ENCODE measurements at places on chromosomes 13 and 19.
A peak's percentile ranks its signal among the peaks of the same experiment; 100 is the strongest.

- no peak for DNase-seq
These were observed 10.4 kb downstream of the LILRB4 start for GRCh38 chr19:54673222-54673621.

- DNase-seq: no peak
These were observed 133.7 kb downstream of the RAP2A start for GRCh38 chr13:97567510-97568243.

DNA sequence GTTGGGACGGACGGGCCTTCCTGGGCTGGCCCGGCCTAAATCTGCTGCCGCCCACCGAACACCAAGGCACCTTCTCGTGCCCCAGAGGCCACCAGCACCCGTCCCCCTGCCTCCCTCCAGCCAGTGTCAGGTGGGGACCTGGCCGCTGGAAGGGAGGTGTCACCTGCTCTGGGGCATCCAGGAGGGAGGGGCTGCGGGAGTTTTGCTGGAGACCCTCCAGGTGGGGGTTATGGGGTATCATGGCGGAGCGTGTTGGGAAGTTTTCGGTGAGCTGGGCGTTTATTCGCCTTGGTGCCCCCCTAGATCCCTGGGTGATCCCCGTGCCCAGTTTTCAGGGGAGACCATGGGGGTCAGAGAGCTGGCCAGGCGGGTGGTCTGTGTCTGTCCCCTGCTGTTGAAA is 9.7 kb downstream of the CSNK1G2 start:
- DNase-seq: no peak

DNA sequence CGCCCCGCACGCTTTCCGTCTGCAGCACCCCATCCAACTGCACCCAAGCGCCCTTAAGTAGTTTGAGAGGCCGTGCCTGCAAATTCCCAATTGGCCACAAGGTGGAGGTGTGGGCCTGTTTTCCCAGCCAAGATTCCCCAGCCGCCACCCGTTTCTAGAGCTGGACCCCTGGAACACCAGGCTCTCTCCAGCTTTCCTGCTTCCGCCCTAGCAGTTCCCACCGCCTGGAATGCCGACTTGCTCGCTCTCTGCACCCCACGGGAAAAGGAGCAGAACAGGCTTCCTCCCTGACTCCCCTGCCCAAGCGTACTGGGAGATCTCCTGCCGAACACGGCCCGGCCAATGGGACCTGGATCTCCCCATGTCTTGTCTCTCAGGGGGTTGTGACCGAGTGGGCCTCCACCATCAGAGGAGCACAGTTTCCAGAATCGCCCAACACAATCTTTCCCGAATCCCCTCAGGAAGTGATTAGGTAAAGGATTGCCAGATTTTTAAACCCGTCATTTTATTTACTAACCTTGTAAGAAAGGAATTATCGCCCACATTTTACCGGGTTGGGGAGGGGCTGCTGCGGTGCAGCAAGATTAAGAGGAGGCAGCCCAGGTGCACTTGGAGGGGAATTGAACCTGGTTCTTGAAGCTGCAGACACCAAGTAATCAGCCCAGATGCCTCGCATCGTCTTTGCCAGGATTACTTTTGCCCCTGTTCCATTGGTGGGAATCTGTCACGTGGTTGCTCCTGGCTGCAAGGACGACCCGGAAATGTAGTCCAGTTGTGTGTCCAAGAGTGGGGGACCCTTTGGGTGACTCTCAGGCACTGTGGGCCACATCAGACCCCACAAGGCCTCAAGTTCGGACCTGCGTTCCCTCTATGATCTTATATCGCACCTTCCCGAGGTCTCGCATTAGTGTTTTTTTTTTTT is 3.5 kb upstream of the NAPSA start:
- peak; percentile 86 for DNase-seq

GRCh38 chr13:51714663-51715168 is 89.2 kb downstream of the DHRS12 start:
- DNase-seq: no peak

- no peak for DNase-seq
These were observed 824.7 kb upstream of the SLITRK5 start for GRCh38 chr13:86846501-86846900.

- DNase-seq: no peak
These were observed 51.3 kb upstream of the PCDH9 start for GRCh38 chr13:67281466-67281865.

GRCh38 chr19:47373246-47374240 is 24.4 kb downstream of the DHX34 start:
- no peak for DNase-seq

- no peak for DNase-seq
These were observed 6.3 kb upstream of the GARIN5A start for GRCh38 chr19:50482916-50483315.

DNA sequence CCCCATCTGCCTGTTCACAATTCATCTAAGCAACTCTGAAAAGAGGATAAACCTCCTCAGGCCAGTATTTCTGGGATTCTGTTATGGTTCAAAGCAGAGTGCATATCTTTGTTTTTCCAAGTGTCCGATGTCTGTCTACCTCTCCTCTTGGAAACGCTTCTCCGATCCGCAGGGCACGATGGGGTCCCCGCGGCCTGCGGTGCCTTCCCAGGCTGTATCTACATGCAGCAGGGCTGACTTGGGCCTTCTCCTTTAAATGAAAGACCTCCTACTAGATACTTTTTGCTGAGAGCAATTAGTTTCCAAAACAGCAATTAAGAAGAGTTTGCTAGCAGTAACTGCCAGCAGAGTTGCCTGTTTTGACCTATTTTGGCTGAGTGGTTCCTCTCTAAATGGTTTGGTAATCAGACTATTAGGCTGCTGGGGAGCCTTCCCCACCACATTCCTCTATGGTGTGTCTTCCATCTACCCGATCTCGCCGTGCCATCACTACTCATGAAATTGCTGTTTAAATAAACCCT is 23.5 kb downstream of the COL4A2 start:
- no peak for DNase-seq

DNA sequence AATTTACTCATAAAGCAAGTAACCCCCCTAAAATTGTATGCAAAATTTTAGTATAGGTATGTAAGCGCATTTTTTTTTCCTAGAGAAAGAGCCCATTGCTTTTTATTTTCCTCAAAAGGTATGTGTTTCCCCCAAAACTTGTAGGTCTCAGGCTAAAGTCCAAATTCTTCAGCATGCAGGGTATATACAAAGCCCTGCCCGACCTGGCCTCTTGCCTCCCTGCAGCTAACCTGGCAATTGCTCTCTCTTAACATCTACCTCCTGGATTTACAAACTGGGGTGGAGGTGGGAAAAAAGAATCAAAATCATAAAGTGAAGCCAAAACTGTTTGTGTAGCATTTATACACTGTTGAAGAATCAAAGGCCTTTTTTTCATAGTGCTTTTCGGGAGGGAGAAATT is 107.8 kb downstream of the KCNRG start:
- DNase-seq: no peak

DNA sequence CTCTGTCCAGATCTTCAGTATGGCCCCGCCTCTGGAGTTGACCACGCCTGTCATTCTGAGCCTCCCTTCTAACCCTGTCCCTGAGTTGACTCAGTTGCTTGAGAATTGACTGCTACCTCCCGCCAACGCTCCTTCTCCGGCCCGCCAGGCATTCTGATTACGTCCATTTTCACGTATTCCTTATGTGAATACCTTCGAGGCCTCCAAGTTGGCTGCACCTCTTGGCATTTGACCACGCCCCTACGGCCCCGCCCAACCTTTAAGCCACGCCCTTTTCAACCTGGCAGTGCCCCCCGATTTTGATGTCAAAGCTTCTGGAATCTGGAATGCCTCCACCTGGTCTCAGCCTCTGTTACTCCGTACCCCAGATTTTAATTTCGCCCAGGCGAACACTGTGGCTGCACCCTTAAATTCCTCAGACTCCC is 1.7 kb upstream of the EML2 start:
- DNase-seq: no peak

All from hippocampal formation (tissue), 2 donors.